Stimulated activated CD8-positive, alpha-beta memory T cell treated with anti-CD3 and anti-CD28 coated beads, Interleukin-7, amount 100 ng/mL, for 1 hour (primary cell): ENCODE measurements at places on chromosomes 4 and X.

- no peak for DNase-seq
Observed at GRCh38 chr4:12538162-12538561, 946.0 kb downstream of the RAB28 start.

DNA sequence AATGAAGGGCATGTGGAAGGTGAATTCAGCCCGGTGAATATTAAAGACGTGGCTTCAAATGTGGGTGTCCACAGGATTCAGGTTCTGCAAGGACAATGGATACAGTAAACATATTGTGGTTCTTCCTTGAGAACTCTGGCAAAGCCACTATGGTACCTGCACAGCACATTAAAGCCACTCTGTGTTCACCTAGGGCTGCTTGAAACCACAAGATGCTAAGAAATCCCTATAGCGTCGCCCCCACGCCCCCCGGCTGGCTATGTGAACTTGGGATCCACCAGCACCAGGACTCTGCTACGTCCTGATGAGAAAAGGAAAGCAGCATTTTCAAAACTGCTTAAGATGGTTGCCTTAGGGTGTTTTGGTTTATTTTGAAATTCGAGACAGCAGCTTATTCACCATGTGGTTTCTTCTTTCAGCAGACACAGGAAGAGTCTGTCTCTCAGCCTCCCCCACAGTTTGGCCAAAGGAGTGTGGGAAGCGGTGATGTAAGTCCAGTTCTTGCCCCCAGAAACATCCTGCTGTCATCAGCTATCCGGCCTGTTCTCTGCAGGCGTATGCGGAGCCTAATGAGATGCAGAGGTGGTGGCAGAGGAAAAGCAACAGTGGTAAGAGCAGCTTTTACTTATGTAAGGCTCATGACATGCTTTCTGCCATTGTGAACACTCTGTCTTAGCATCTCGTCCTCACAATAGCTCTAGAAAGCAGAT is 111.5 kb downstream of the AFAP1 start:
- peak; percentile 17 for DNase-seq

- DNase-seq, result no peak
Observed at GRCh38 chr4:17667653-17668201, 53.3 kb downstream of the MED28 start.

DNA sequence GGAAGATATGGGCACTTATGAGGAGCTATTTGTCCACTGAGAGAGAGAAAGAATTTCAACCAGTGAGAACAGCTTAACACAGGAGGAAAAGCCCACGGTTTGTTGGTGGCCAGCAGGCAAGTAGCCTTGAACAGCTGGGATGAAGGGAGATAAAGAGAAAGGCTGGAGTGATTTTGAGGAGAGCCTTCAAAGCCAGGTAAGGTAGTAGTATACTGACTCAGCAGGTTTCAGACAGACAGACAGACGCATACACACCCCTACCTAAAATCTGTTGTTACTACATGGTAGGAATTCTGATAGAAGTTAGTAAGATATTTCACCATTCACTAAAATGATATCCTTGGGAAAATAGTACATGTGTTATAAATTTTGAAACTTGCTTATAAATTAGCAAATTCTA is 60.5 kb downstream of the SEC24D start:
- no peak for DNase-seq

- no peak for DNase-seq
Observed at GRCh38 chr4:139764182-139764581, 98.6 kb downstream of the MGST2 start.

DNA sequence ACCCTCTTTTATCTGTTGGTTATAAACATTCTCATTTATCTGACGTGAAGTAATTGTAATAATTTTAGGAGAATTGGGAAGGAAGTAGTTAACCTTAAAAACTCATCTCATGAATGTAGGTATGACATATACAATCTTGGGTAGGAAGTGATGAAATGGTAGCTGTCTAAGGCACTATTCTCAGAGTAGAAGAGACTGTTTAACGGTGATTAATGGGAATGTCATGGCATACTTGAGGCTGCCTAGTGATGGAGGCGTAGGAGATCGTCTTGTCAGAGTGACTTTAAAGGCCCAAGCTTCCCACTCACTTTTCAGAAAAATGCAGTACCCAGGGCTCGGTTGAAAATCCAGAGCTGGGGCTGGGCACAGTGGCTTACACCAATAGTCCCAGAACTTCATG is 19.4 kb upstream of the AGA start:
- DNase-seq, result no peak

GRCh38 chr4:37891260-37892159 is 626 bp downstream of the TBC1D1 start:
- DNase-seq, result peak; percentile 8

- DNase-seq, result no peak
Observed at GRCh38 chr4:10677796-10678497, 6.6 kb downstream of the CLNK start.
